ENCODE measurements at places on chromosomes 2 and 18.
A peak's percentile ranks its signal among the peaks of the same experiment; 100 is the strongest.

GRCh38 chr2:129008055-129008880 lies 689.6 kb upstream of the HS6ST1 start:
- DNase-seq, result no peak

GRCh38 chr2:187503700-187504099 lies 50.5 kb downstream of the TFPI start:
- DNase-seq, result no peak

DNA sequence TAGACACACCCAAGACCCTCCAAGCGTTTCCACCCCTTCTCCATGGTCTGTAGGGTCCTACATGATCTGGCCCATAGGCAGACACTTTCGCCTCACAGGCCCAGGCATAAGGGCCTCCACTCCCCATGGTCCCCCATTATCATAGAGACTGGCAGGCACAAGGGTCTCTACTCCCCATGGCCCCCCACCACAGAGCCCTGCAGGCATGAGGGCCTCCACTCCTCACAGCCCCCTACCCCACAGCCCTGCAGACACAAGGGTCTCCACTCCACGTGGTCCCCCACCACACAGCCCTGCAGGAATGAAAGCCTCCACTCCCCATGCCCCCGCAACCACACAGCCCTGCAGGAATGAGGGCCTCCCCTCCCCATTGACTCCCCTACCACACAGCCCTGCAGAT lies 159.7 kb upstream of the AGAP1 start:
- DNase-seq, result no peak

- no peak for DNase-seq
Observed at GRCh38 chr18:10463741-10464140, 9.3 kb downstream of the APCDD1 start.

GRCh38 chr2:54591551-54591950 lies 131.9 kb upstream of the EML6 start:
- DNase-seq, result no peak

- DNase-seq, result no peak
Observed at GRCh38 chr2:205292665-205293295, 389.5 kb upstream of the NRP2 start.

DNA sequence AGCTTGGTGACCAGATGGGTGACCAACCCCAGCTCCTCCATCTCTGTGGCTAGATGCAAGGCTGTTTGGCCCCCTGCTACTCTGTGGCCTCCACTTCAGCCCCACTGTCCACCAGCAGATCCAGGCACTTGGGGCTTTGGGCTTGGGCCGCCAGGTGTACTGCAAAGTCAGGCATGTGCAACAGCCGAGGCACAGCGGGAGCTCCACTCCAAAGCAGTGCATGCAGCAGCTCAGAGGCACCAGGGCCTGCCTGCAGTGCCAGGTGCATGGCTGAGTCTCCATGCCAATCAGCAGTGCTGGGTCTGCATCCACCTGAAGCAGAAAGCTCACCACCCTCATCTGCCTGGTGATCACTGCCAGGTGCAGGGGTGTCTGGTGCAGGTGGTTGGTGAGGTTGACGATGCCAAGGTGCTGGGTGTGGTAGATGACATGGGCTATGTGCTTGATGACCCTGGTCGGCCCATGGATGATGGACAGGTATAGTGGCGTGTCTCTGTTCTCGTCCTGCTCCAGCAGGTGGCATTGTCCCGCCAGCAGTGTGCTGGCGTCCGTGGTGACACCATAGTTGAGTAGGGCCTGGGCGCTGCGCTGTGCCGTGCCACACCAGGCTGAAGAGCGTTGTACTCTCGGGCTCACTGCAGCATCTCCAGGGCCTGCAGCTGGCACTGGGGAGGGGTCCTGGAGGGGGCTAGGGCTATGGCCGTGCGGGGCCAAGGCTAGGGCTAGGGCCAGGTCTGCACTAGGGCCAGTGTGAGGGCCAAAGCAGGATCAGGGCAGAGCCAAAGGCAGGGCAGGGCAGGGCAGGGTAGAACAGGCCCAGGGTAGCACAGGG lies 1.0 kb upstream of the ANKRD62 start:
- no peak for DNase-seq

- peak; percentile 50 for DNase-seq
Observed at GRCh38 chr18:77106331-77106730, 26.3 kb downstream of the MBP start.

DNA sequence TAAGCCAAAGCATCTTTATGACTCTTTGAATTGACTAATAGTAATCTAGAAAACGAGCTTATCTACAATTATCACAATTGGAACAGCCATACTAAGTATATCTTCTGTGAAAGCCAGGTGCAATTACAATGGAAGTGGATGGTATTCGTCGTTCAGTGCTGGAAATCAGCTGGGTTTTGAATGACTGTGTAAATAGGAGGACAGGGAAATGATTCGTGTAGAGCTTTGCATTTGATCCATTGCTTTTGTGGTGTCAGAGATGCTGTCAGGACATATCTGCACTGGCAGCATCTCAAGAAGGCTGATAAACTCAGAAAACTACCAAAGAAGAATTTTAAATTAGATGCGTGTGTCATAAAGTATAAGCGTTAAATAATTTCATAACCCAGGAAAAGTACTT lies 187.1 kb downstream of the ZNF407 start:
- no peak for DNase-seq

GRCh38 chr2:181314551-181314950 lies 142.6 kb upstream of the ITGA4 start:
- no peak for DNase-seq

GRCh38 chr2:240832205-240832727 lies 12.2 kb upstream of the KIF1A start:
- DNase-seq, result peak; percentile 93

- DNase-seq, result no peak
Observed at GRCh38 chr2:237729681-237730475, 68.7 kb upstream of the RBM44 start.

DNA sequence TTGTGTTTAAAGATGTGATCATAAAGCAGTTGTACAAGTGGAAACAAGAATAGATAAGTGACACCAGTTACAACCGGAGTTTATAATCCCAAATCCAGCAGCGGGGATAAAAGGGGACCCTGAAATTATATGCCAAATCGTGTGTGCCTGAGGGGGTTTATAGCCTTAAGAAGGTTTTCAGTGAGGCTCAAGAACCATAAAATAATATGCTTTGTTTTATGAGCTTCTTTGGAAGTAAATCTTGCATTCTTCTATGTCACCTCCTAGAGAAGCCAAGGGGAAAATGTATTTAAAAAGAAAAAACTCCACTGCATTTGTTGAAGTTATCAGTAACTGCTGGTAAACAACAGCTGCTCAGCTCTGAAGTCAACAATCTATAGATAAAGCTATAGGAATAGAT lies 25.8 kb upstream of the MAP3K20 start:
- no peak for DNase-seq

GRCh38 chr2:180761224-180761623 lies 219.2 kb upstream of the UBE2E3 start:
- DNase-seq, result no peak

DNA sequence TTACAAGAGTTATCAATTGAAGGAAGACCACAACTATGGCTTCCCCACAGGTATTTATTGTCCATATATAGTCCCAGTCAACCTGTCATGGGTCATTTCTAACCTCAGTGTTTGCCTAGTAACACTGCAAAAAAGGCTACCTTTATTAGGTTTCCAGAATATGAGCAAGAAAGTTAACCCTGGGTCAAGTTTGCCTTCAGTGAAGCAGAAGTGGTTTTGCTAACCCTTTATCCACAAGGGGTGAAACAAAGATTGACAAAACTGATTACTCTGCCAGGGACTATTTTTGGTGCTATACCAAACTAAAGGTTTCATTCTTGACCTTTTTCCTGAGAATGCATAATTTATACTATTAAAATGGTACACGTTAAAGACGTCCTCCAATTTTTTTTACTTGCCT lies 28.8 kb downstream of the SP100 start:
- DNase-seq, result no peak

- DNase-seq, result no peak
Observed at GRCh38 chr2:132597831-132598230, 72.2 kb downstream of the LYPD1 start.

- no peak for DNase-seq
Observed at GRCh38 chr2:14540015-14540414, 92.5 kb upstream of the LRATD1 start.

- DNase-seq, result no peak
Observed at GRCh38 chr2:224892574-224893204, 149.6 kb downstream of the DOCK10 start.

DNA sequence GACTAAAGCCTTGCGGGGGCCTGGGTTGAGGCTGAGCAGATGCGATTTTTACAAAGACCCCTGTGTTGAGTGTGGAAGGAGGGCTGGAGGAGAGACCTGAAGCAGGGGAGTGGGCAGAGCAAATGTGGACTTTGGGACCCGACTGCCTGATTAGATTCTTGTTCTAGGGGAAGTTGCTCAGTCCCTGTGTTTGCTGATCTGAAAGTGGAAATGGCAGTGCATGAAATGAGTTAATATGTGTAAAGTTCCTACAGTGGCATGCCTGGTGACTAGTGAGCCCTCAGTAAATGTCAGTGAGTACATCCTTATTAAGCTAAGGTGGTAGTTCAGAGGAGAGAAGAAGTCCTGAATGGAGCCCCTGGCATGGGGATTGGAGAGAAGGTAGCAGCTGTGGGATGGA lies 52.3 kb downstream of the ARMC9 start:
- no peak for DNase-seq

- no peak for DNase-seq
Observed at GRCh38 chr2:182715121-182715891, 751 bp upstream of the DNAJC10 start.

- DNase-seq, result no peak
Observed at GRCh38 chr2:98551316-98551715, 57.0 kb downstream of the COA5 start.

GRCh38 chr2:218806346-218806978 lies 24.5 kb downstream of the CYP27A1 start:
- DNase-seq, result no peak

- no peak for DNase-seq
Observed at GRCh38 chr2:198930170-198930569, 527.6 kb downstream of the SATB2 start.

DNA sequence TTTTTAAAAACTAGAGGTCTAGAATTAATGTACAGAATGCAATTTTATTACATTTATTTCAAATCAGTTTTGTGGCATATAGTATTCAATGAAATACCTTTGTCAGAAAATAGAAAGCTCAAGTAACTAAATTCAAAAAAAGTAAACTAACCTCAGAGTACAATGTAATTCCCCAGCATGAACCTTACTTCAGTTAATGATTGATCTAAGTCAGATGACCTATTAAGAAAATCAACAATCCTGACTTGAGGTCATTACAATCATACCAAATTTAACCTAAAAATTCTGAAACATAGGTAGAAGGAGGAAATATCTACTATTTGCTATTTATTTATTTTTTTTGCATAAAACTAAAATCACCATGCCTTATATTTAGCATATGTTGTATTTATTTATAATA lies 142.9 kb downstream of the CCDC102B start:
- no peak for DNase-seq

DNA sequence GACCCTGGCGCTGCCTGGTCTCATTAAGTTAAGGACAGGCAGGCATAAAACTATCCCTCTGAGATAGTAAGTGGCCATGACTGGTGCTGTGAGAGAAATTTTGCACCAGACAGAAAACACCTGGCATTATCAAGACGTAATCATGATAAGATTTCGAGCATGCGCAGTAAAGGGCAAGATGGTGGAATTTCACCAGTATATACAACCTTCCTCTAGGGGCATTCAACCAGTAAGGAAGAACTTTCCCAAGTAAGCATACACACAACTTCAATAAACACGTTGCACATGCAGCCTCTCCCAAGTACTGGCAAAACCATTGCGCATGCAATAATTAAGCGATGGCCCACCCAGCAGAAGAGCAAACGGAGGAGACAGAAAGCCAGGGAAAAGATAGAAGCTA lies 1376.4 kb upstream of the CRIM1 start:
- DNase-seq, result no peak

DNA sequence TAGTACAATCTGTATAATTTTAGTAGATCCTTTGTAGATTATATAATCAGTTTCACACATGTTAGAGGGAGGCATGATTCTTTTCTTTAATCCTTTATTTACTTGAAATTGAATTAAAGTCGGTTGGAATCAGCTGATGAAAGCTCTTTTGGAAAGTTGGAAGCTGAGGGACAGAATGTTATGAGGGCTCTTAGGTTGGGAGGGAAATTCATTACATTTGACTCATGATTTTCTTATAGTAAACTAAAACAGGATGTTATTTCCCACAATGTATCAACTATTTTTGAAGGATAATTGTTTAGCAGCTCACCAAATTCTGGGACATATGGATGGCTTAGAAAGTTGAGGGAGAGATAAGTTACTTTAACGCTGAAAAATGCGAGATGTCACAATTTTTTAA lies 52.7 kb upstream of the TMEFF2 start:
- DNase-seq, result no peak

- no peak for DNase-seq
Observed at GRCh38 chr2:52341732-52342131, 1309.8 kb upstream of the NRXN1 start.
